ENCODE measurements at places on chromosomes 11 and 22.

DNA sequence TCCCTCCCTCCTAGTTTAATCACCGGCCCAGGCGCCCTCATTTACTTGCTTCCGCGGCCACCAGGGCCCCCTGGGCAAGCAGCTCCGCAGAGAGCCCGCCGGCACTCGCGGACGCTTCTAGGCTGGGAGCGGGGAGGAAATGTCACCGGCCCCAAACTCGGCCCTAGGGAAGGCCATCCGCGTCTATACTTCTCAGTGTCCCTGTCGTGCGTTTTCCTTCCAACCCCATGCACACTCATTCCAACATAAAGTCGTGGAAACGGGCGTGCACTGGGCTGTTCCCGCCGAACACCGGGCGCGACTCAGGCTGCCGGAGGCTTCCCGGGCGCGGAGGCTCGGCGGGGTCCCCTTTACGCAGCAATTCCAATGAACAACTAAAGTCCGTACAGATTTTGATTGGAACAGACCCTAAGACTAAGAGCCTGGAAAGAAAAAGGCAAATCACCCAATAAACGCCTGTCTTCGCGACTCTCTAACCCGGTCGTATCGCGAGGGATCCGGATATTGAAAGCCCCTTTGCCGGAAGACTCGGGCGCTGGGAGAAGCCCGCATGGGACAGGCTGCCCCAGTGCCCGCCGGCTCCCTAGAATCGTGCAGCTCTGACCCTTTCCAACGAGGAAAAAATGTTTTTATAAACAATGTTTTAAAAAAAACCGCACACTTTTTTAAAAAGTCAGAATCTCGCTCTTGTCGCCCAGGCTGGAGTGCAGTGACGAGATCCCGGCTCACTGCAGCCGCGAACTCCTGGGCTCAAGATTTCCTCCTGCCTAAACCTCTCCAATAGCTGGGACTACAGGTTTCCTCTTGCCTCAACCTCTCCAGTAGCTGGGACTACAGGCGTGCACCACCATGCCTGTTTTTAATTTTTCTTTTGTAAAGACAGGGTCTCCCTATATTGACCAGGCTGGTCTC lies 1.3 kb upstream of the BARX2 start:
- no peak for DNase-seq

DNA sequence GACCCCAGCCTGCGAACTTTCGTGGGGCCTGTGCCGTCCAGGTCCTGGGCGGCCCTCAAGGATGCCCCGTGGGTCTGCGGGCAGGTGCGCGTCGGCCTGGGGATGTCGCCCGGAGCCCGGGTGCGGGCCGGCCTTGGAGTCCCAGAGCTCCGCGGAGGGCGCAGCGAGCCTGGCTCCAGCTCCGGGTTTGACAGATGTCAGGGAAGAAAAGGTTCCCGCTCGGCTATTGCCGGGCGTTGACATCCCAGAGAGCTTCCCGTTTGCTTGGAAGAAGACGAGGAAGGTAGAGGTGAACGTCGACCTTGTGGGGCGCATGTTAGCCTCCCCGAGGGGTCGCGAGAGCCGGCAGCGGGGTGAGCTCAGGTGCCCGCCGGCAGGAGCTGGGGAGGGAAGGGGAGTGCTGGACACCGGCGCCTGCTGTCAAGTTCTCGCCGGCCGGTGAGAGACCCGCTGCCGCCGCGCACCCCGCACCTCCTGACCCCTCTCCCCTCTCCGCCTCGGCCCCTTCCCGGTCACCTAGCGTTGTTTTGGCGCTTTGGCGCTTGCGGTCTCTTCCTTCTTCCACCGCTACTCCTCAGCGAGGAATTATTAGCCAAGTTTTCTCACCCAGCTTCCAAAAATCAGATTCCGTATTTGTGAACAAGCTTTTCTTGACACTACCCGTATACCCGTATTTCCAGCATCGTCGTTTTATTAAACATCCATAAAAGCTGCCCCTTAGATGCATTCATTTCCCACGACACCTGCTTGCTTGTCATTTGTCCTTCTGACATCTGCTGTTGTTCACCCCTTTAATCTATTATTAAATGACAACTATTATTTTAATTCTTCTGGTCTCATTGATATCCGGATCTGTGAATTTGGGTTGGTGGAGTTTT lies 1.3 kb downstream of the BMAL1 start:
- no peak for DNase-seq

DNA sequence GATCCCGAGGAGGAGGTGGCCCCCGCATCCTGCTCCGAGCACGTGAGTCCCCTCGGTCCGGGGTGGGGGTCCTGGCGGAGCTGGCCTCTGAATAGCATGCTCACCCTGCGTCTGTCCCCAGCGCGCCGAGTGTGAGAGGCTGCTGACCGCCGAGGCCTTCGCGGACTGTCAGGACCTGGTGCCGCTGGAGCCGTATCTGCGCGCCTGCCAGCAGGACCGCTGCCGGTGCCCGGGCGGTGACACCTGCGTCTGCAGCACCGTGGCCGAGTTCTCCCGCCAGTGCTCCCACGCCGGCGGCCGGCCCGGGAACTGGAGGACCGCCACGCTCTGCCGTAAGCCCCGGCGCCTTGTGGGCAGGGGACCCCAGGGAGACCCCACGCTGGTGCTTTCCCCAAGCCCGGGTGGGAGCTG lies 3.5 kb downstream of the MUC2 start:
- DNase-seq: no peak

- no peak for DNase-seq
Measured at GRCh38 chr11:74675761-74676160, 55.5 kb downstream of the CHRDL2 start.

DNA sequence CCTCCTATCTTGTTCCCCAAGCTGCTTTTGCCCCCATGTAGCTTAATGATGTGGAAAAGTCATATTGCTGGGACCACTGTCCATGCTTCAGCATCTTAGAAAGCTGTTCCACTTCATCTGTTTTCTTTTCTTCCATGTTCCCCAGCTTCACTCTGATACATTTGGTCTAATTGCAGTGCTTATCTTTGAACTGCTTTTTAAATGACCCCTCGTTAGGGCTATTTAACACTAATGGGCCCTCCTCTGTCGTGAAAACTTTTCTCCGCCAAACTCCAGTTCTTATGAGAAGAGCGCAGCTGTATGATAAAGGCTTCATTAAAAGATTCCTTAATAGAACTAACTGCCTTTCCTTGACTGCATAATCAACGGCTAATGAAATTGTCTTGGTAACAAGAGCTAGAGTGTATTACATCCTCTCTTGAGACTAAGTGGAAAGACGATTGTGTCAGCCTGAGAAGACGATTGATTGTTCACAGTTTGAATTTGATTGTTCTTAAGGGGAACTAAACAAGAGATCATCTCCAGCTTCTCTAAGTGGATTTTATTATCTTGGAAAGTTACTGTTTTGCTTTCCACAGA lies 165.0 kb upstream of the MTNR1B start:
- DNase-seq: no peak

DNA sequence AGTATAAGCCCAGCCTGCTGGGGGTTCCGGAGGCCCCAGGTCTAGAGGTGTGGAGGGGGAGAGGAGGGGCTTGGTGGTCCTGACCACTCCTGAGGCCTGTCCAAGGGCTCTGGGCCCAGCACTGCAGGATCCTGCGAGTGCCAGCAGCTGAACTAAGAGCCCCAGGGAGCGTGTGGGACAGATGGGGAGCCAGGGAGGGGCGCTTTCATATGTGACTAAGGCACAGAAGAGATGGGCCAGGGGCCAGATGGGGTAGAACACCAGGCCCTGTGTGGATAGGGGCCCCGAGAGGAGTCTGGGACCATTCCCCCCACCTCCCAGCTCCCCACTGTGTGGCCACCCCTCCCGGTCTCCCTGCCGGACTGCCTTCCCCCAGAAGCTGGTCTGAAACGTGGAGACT lies 18.4 kb downstream of the MAFF start:
- no peak for DNase-seq

- DNase-seq: no peak
Measured at GRCh38 chr11:110951037-110951949, 239.1 kb upstream of the ARHGAP20 start.

DNA sequence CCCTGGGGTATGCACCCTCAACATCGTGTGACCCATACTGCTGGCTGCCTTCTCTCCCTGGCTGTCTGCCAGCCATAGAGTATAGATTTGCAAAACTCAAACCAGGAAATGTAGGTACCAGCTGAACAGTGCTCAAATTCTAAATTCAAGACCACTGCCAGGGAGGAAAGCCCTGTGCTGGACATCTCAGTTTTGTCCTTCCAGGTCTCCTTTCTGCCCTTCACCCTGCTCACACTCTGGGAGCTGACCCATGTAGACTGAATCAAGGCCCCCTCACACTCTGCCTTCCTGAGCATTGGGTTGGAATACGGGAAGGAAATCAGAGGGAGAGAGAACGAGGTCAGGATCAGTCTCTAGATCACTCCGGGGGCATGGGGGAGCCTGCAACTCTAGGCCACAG lies 12.4 kb upstream of the DRD2 start:
- no peak for DNase-seq

GRCh38 chr11:113373981-113374560 lies 13.5 kb upstream of the ANKK1 start:
- no peak for DNase-seq

- no peak for DNase-seq
Measured at GRCh38 chr22:36860821-36861659, at the start of gene NCF4. NCF4 (plus strand) TSS chr22:36861006; CDS start chr22:36861172, 166 bp downstream.

GRCh38 chr11:125429174-125429707 lies 66.8 kb downstream of the FEZ1 start:
- peak; percentile 10 for DNase-seq

DNA sequence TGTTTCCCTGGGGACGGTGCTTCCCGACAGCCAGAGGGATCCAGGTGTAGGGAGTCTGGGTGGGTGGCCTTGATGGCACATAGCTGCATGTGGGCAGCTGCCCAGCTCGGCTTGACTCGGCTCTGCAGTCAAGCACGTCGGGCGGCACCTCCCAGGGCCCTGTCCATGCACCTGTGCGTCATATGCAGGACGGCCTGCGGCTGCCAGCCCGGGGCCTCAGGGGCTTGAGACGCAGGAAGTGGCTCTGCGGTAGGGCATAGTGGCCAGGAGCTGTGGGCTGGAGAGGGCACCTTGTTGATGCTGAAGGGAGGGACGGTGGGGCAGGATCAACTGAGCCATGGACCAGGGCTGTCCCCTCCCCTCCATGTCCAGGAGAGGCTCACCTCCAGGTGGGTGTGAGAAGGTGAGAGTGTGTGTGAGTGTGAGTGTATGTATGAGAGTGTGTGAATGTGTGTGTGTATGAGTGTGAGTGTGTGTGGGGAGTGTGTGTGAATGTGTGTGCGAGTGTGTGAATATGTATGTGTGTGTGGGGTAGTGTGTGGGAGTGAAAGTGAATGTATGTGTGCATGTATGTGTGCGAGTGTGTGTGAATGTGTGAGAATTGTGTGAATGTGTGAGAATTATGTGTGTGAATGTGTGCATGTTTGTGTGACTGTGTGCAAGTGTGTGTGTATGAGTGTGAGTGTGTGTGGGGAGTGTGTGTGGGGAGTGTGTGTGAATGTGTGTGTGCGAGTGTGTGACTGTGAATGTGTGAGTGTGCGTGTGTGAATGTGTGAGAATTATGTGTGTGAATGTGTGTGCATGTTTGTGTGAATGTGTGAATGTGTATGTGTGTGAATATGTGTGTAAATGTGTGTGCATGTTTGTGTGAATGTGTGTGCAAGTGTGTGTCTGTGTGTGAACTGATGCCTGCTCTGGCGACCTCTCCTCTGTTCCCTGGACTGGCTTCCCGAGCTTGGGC lies 5.7 kb upstream of the SUN2 start:
- DNase-seq: no peak

Measured in stimulated activated CD8-positive, alpha-beta memory T cell treated with anti-CD3 and anti-CD28 coated beads, Interleukin-4, amount 100 ng/mL, for 4 hours (primary cell).